ENCODE measurements at places on chromosomes 11 and 22. TPM values are rescaled to one million over a fixed set of nuclear protein-coding genes. Genes with fewer than 3 reads are reported as not detected.

The OR8G1 gene
- total RNA-seq: not detected

The ZNF214 gene
- 2.7 TPM for total RNA-seq

The MMP7 gene
- total RNA-seq: not detected

The MGAT3 gene
- total RNA-seq: 1.3 TPM

The SNX15 gene
- 10.2 TPM for total RNA-seq

The SCGB2A2 gene
- total RNA-seq: not detected

The HEPN1 gene
- not detected for total RNA-seq

The TEX12 gene
- 0.20 TPM for total RNA-seq

The OR4D5 gene
- not detected for total RNA-seq
